ENCODE measurements at places on chromosomes 3 and 15.

- DNase-seq: no peak
Measured at GRCh38 chr3:26768068-26768651, 145.6 kb downstream of the LRRC3B start.

GRCh38 chr15:76993114-76993725 lies 1.7 kb upstream of the PSTPIP1 start:
- DNase-seq: no peak

DNA sequence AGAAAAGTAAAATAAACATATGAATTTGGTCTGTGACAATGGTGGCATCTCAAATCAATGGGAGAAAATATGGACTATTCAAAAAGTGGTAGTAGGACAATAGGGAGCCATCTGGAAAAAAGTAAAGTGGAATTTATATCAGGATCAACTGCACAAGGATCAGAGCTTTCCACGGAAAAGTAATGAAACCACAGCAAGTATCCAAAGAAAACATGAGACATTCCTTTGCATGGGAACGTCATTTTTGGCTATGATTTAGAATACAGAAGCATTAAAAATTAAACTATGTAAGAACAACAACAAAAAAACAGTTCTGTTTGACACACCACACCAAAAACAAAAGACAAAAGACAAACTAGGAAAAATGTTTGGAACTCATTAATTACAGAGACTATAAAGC lies 18.7 kb downstream of the CRBN start:
- no peak for DNase-seq

DNA sequence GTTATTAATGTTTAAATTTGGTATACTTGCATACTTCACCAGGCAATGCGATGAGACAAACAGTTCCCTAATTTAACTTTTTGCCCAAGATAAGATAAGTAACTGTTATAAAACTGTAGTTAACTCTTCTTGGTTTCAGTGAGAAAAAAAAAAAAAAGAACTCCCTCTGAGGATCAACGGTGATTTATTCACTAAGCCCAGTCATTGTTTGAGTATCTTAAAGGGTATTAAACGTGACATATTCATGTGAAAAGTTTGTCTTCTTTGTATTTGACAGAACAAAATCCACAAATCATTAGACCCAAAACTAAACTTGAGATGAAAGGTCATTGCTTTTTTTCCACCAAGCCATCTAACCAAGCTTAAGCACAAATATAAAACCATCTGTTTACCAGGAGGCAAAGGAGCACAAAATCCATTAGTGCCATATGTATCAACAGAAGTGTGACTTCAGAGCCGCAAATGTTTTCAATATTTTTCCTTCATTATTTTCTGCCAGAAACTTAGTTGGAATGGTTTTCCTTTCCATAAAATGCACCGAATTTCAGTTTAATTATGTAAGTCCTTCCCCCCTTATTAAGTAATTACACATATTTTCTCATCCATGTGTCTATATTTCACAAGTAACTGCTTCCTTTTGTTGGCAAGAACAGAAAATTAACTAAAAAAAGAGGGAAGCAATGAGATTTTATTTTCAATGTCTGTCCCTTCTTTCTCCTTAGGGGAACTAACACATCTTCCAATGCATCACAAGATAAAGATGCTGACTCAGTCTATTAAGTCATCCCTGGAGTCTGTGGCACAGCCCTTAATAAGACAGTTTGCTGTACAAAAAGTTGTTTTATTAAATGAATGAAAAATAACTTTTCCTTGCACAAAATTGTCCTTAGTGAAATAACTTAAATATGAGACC lies 92.2 kb upstream of the RAP2B start:
- DNase-seq: no peak

GRCh38 chr15:32893421-32893820 lies 175.6 kb downstream of the GREM1 start:
- DNase-seq: no peak

- no peak for DNase-seq
Measured at GRCh38 chr3:126496894-126497850, 20.4 kb downstream of the UROC1 start.

GRCh38 chr3:129352650-129353588 lies 74.2 kb downstream of the HMCES start:
- DNase-seq: no peak

DNA sequence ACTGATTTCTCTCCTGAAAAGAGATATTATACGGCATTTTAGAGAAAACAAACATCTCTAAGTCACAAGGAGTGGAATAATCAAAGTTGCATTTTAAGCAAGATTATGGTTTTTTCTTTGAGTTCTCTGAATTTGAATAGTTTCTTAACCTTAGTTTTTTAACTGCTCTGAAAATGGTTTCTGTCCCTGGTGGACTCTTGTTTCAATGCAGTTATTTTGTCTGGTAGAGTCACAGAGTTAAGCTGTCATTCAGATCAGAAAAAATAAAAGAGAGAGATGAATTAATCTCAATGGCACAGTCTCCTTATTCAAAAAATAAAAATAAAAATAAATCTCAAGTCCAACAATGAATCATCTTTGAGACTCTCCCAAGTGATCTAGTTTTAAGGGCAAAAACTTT lies 19.0 kb downstream of the AGTR1 start:
- DNase-seq: no peak
